ENCODE measurements at places on chromosomes 3 and 15.

- no peak for DNase-seq
Measured at GRCh38 chr15:68612503-68612902, 33.7 kb downstream of the CORO2B start.

GRCh38 chr15:37149146-37149545 lies 48.8 kb upstream of the MEIS2 start:
- no peak for DNase-seq

DNA sequence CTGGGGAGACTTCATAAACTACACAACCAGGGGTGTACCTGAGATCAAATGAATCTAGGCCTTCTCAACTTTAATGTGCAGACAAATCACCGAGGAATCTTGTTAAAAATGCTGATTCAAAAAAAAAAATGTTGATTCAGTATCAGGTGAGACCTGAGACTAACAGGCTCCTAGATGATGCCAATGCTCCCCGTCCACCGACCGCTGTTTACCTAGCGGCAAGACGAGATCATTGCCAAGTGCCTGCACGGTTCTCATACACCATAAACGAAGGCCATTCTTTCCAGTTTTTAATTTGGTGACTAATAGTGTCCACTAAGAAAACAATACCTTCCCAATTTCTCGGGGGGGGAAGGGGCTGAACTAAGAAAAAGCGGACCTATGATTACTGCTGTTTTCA lies 2.5 kb upstream of the FSIP1 start:
- no peak for DNase-seq

- DNase-seq: no peak
Measured at GRCh38 chr3:111746772-111747171, 112.3 kb upstream of the PHLDB2 start.

- DNase-seq: no peak
Measured at GRCh38 chr15:63039811-63040210, 2.7 kb upstream of the TPM1 start.

GRCh38 chr3:150546226-150547044 lies at the start of the genes EIF2A and SERP1:
EIF2A (plus strand) TSS chr3:150546787; CDS start chr3:150546803, 16 bp downstream.
SERP1 (minus strand) TSS chr3:150546496; CDS start chr3:150546135, 361 bp downstream.
- peak; percentile 98 for DNase-seq

DNA sequence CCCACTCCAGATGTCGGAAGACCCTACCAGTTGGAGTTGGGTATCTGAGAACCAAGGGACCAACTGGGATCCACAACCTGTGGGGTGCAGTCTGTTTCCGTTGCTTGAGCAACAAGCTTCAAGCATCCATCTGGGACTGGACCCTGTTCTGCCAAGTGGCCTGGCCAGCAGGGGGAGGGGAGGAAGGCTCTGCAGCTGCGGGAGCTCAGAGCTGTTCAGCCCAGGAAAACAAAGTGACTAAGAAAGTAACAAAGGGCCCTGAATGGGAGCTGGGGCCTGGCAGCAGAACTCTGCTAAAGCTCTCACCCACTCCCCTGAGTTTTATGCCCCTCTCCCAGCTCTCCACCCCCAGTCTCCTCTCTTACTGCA lies 2.7 kb downstream of the TYRO3 start:
- peak; percentile 12 for DNase-seq

- DNase-seq: no peak
Measured at GRCh38 chr15:73968461-73968860, 23.6 kb downstream of the STOML1 start.

GRCh38 chr3:68234076-68234780 lies 579.8 kb upstream of the SUCLG2 start:
- DNase-seq: no peak

- DNase-seq: no peak
Measured at GRCh38 chr3:70256566-70256965, 55.9 kb downstream of the MDFIC2 start.

DNA sequence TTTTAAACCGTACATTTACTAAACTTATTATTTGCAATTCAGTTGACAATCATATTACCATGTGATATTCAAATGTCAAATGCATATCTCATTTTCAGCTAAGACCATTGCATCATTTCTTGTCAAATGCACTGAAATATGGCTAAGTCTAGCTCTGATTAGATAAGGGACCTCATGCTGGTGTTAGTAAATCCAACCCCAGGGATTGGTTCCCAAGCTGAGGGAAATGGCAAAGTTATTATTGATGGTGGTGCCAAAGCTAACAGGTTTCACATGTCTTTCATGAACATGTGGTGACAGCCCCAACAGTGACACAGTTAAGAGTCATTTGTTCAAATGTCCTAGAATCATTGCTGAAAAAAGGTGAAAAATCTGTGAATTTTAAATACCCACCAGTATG lies 641.1 kb downstream of the MECOM start:
- no peak for DNase-seq

DNA sequence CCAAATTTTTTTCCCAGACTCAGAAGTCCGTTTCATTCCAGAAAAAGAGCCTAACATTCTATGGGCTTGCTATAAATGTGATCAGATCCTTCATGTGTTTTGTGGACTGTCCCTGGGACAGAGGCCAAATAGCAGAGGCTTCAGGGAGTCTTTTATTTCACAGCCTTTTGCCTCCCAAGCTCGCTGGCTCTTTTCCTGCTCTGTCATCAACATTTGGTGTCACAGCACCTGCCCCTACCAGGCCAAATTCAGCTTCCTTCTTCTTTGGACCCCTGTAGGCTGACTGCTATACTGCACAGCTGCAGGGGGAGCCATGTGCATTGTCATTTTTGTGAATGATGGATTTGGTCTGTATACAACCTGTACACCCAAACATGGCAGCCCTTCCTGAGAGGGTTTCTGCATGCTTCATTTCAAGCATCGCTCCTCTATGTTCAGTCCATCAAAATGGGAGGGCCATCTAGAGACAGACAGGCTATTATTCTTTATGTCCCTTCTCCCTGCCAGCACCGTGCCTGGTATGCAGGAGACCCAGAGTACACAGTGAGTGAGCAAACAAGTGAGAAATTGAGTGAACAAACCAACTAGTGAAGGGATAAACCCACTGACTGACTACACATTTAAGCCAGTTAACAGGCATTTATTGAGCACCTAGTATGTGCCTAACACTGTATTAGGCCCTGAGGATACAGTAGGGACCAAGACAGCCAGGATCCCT lies 17.9 kb upstream of the RPP14 start:
- DNase-seq: no peak

DNA sequence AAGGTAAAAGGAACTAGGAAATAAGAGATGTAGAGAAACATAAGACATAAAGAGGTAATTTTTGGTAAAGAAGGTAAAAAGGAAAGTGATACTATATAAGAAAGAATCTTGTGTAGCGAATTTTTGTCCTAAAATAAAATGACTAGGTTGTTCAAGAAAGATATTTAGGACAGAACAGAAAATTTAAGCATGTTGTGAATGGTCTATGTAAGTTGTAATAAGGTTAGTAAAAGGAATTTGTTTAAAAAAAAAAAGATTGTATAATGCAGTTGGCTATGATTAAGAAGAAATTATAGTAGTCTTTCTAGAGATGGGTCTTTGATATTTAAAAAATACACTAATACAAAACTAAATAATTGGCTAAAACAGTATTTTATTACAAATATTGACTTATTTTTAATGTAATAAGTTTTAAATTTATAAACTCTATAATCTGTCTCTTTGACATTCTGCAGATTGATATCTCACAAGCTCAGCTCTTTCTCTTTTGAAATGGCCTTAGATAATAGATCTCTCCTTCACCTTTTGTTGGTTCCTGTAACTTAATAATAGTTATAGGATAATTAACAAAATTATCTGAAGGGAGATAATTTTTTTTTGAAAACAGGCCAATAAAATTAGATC lies 3.7 kb upstream of the SLC41A3 start:
- no peak for DNase-seq

DNA sequence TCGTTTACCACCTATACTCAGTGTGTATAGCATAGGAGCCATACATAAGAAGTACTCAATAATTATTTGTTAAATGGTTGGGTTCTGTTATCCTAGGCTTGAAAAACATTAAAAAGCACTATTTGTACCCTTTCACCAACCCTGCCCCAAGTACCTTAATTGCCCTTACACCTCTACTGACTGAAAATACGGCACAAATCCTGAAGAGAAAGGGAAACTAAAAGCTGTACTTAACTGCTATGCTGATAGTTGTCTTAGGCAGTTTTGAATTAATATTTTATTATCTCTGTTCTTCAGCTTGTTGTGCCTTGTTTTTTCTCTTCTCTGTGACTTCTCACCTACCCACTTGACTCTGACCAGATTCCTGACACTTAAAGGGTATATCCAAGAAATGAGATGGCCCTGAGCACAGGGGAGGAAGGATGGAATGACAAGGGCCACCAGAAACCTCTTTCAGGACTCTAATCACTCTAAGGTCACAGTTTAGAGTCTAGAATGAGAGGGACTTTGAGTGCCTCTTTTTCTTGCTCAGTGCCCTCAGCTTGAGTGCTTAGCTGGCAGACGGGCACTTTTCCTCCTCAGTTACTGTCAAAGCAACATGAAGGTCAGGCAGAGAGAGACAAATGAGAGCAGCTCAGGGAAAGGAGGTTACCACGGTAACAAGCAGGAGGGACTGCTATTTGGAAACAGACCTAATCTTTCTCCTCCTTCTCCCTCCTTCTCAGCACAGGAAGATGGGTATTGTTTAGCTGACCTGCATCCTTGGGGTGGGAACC lies 136.5 kb downstream of the ZNF609 start:
- DNase-seq: peak; percentile 29

DNA sequence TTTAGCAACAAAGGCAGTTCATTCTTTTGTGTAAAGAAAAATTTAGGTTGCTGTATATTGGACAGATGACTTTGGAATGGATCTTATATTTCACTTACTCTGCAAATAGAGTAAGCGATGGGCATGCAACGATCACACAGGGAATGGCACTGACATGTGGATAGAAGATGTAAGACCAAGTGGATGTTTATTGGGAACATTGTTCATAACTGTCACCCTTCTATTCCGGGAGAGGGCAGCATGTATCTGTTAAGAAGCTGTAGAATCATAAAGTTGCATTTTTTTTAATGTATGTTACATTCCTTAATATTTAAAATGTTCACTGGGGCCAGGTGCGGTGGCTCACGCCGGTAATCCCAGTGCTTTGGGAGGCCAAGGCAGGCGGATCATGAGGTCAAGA lies 41.2 kb downstream of the HPS3 start:
- DNase-seq: no peak

- no peak for DNase-seq
Measured at GRCh38 chr3:117201901-117202774, 492.6 kb downstream of the TUSC7 start.

- DNase-seq: no peak
Measured at GRCh38 chr3:56795829-56796185, 5.9 kb downstream of the ARHGEF3 start.

GRCh38 chr3:115692887-115693524 lies 69.7 kb downstream of the GAP43 start:
- peak; percentile 70 for DNase-seq

- DNase-seq: no peak
Measured at GRCh38 chr15:69595009-69595791, 142.6 kb downstream of the RPLP1 start.

DNA sequence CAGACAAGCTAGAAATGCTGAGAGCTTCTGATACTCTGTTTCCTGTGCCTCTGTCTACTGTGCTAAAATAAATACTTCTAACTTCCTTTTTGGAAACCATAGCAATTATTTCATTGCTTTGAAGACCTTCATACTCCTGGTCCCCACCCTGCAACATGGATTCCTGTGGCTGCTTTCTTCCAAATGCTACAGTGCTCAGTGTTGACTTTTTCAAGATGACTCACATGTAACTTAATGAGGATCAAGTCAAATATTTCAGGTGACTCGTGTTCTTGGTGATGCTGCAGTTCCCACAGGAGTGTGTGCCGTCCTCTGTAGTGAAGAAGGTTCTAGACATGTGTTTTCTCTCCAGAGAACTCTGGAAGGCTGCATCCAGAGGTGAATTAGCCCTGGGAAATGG lies 288.6 kb downstream of the CLSTN2 start:
- DNase-seq: no peak

- no peak for DNase-seq
Measured at GRCh38 chr3:122318620-122319019, 6.4 kb upstream of the CSTA start.

GRCh38 chr3:138539352-138539751 lies 54.7 kb downstream of the CEP70 start:
- no peak for DNase-seq

DNA sequence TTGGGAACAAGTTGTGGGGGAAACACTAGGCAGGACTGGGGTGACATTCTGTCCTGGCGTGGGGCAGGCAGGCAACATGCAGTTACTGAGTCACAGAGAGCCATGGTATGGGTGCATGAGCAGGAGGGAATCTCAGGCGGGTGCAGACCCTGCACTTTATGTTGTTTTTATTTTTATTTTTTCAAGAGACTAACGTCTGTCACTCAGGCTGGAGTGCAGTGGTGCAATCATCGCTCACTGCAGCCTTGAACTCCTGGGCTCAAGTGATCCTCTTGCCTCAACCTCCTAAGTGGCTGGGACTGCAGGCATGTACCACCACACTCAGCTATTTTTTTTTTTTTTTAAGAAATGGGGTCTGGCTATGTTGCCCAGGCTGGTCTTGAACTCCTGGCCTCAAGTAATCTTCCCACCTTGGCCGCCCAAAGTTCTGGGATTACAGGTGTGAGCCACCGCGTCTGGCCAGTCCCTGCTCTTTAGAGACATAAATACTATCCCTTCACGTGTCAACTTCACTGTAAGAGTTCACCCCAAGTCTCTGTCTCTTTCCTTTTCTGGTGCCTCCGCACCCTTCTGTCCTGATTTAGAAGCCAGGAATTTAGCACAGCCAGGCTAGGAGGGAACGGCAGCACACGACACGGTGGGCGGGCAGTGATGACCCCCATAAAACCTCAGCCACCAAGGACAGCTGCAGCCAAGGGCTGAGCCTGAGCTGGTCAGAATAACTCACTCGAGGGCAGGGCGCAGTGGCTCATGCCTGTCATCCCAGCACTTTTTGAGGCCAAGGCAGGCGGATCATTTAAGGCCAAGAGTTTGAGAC lies 72.8 kb upstream of the IQSEC1 start:
- DNase-seq: no peak

DNA sequence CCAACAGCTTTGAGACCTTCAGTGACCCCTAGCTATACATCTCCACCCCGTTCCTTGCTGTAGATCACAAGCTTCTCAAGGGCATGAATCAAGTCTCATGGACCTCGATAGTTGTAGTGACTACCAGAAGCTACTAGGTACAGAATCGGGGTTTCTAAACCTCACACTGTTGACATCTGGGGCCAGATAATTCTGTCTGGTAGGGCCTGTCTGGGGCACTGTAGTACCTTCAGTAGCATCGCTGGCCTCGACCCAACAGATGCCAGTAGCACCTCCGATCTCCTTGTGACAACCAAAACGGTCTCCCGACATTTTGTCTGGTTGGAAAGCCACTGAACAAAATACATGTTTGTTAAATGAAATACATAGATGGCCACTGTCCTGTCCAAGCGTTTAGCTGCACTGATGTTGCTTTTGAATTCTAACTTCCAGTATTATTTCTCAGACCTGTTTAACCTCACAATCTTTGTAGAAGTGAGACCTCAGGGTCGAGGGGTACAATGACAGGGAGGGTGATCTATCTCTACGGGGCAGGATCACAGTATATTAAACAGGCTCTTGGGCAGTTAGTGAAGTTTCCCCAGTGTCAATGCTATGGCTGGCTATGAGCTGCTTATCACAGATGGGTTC lies 262.5 kb upstream of the IGF1R start:
- no peak for DNase-seq

GRCh38 chr3:197798863-197799262 lies 7.8 kb downstream of the LRCH3 start:
- no peak for DNase-seq
